ENCODE measurements at places on chromosomes 16 and 17.

DNA sequence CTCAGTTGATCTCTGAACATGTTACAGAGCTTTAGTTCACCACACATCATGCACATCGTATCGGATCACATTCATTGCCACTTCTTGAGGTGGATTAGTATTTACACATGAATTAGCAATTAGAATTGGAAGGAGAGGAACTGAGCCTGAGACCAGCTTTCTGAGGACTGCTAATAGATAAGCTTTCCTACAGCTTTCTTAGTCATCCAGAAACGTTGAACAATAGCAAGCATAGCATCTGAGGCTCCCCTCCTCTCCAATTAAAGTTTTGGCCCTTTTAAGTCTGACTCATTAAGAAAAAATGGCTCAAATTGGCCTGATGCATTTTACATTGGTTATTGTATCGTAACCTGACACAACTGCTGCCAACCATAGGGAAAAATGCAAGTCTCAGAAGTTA is 1130.4 kb downstream of the CDH8 start:
- no peaks in the 10 kb centered on the region for H3K36me3 ChIP-seq
- H3K27me3 ChIP-seq = no peaks in the 10 kb centered on the region
- no peak overlapping the region for H3K27ac ChIP-seq
- H3K4me1 ChIP-seq = no peaks in the 10 kb centered on the region
- no peak for DNase-seq
- H3K4me3 ChIP-seq = no peak overlapping the region

GRCh38 chr16:73669535-73670274 is 621.8 kb upstream of the ZFHX3 start:
- no peak overlapping the region for H3K27ac ChIP-seq
- H3K4me1 ChIP-seq = no peaks in the 10 kb centered on the region
- no peaks in the 10 kb centered on the region for H3K27me3 ChIP-seq

- no peak for DNase-seq
- H3K27me3 ChIP-seq = no peaks in the 10 kb centered on the region
- no peak overlapping the region for H3K27ac ChIP-seq
- H3K36me3 ChIP-seq = no peaks in the 10 kb centered on the region
- no peak overlapping the region for H3K4me3 ChIP-seq
These were observed 15.8 kb downstream of the TEKT1 start for GRCh38 chr17:6815775-6816174.

GRCh38 chr17:44677136-44677535 is 12.4 kb downstream of the CCDC43 start:
- H3K4me1 ChIP-seq = no peaks in the 10 kb centered on the region
- no peak for DNase-seq
- no peaks in the 10 kb centered on the region for H3K27me3 ChIP-seq
- H3K27ac ChIP-seq = no peak overlapping the region
- H3K4me3 ChIP-seq = no peak overlapping the region

DNA sequence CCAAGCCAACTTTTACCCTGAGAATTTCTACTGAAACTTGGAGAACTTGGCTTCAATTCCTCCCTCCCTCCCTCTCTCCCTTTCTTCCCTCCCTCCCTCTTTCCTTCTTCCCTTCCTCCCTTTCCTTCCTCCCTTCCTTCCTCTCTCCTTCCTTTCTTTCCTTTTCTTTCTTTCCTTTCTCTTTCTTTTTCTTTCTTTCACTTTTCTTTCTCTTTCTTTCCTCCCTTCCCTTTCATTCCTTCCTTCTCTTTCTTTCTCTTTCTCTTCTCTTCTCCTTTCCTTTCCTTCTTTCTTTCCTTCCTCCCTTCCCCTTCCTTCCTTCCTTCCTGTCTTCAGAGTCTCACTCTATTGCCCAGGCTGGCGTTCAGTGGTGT is 268.1 kb upstream of the SDK2 start:
- H3K36me3 ChIP-seq = no peaks in the 10 kb centered on the region
- H3K4me1 ChIP-seq = no peaks in the 10 kb centered on the region
- no peak overlapping the region for H3K4me3 ChIP-seq
- H3K27ac ChIP-seq = no peak overlapping the region
- H3K27me3 ChIP-seq = peaks cover 6% of the 10 kb centered on the region
- no peak for DNase-seq

DNA sequence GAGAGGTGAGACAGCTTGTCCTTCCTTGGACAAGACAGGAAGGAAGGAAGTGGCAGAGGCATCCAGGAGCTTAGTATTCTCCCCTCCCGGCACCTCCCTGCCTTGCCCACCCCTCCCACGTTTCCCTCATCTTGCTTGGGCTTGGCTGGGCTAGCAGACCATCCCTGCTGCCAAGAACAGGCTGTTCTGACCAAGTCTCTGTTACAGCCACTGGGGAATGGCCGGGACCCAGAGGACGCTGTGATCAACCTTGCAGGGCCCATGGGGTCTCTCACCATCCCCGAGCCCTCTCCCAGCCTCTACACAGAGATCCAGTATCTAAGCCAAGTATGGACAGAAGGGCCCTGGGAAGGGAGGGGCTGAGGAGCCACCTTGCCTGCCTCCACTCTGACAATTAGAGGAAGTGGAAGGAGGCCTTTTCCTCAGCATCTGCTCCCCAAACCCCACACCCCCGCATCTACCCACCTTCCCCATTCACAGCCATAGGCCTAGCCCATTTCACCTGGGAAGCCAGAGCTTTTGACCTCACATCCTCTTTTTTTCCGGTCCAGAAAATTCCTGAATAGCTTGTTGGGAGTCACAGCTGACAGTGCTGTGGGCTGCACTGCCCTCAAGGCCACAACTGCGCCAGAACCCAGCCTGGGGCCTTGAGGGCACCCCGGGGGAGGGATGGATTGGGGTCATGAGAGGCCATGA is 14.1 kb downstream of the CD300LG start:
- no peak overlapping the region for H3K27ac ChIP-seq
- no peak overlapping the region for H3K4me3 ChIP-seq
- no peaks in the 10 kb centered on the region for H3K36me3 ChIP-seq
- no peak for DNase-seq
- H3K4me1 ChIP-seq = no peaks in the 10 kb centered on the region
- H3K27me3 ChIP-seq = no peaks in the 10 kb centered on the region

- no peak overlapping the region for H3K27ac ChIP-seq
- DNase-seq = no peak
- no peak overlapping the region for H3K4me3 ChIP-seq
- no peaks in the 10 kb centered on the region for H3K27me3 ChIP-seq
These were observed 207.3 kb downstream of the CCDC182 start for GRCh38 chr17:57537524-57538410.
